ENCODE measurements at places on chromosomes 3 and 15. TPM values are rescaled to one million over a fixed set of nuclear protein-coding genes. Genes with fewer than 3 reads are reported as not detected.

DNA sequence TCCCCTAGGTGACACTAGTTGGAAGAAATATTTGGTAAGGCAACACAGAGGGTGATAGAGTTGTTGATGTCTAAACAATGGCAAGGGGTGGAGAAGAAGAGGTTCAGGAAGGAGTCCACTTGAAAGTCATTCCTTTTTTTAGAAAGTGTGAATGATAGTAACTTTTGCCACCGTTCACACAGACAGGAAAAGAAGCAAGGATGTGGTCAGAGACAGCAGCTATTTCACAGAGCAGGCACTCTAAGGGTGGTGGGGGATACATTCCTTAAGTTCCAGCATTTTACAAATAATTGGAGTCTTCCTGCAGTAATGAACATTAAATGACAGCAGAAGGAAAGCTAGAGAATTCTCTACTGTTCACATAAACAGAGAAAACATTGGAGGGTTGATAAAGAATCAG lies 75.4 kb upstream of the ZNF385D start:
- no peak for DNase-seq

DNA sequence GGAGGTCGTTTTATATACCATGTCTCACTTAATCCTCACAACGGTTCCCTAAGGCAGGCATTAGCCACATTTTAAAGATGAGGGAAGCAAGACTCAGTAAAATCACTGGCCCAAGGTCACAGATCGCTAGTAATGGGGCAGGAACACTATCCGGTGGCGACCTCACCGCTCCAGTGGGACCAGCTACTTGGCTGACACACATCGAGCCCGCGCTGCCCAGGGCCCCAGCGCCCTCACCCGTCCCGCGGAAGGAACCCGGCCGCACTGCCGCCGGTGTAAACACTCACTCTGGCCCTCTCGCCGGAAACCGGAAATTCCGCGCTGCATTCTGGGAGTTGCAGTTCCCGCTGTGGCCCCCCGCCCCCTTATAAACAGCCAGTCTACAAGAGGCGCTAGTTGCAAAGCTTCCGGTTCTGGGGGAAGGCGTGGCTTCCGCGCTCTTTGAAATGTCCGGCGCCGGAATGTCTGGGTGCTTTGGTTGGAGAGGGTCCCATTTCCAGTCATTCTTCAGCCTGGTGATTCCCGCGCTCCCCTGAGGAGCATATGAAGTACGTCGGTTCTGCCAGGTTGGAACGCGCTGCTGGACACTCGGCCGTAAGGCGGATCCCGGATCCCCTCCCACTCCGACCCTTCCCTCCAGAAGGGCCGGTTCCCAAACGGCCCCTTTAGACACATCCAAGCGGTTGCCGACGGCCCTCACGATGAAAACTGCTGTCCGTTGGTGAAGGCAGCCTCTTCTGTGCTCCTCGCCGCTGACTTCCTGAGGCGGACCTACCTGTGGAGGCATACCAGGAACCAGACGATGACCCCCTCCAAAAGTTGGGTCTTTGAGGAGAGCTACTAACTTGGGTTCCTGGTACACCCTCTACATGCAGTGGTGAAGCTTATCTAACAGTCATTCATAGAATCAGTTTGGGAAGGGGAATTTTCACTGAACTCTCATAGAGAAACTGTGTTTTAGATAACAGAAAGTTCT lies at the start of gene UBL7:
Gene UBL7 (minus strand): TSS at position 290 of the 976 bp plus-strand sequence. CDS start 2,293 bp downstream, outside the sequence.
- peak; percentile 97 for DNase-seq

GRCh38 chr3:173287361-173287760 lies 110.2 kb upstream of the NLGN1 start:
- DNase-seq, result no peak

ACOX2 gene
- polyA plus RNA-seq, result 33.9 TPM

DNA sequence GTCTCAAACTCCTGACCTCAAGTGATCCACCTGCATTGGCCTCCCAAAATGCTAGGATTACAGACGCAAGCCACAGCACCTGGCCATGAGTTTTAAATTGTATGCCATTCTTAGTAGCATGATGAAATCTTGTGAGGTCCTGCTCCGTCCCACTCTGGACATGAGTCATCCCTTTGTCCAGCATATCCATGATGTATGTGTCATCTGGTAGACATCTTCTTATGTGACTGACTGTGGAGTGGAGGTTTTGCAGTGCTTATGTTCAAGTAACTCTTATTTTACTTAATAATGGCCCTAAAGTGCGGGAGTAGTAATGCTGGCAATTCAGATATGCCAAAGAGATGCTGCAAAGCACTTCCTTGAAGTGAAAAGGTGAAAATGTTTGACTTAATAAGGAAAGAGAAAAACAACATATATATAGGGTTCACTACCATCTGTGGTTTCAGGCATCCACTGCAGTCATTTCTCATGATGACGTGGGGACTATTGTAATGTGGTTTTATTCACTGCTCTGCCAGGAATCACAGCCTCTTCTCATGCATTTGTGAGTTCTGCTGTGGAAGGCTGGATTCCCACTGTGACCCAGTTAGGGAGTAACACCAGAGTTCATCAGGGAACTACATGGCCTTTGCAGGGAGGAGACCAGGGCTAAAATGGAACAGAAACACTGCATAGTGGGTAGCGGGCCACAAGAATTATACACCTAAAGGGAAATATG lies 204.6 kb upstream of the STRIT1 start:
- DNase-seq, result no peak

GRCh38 chr3:131550562-131551465 lies 48.0 kb upstream of the MRPL3 start:
- DNase-seq, result no peak

ANKRD34C gene
- 0.02 TPM for polyA plus RNA-seq

- DNase-seq, result peak; percentile 50
Measured at GRCh38 chr3:50173685-50174516, 17.5 kb upstream of the GNAT1 start.

CFAP44 gene
- polyA plus RNA-seq, result 2.1 TPM

CAPN3 gene
- polyA plus RNA-seq, result 11.4 TPM
